Naive B cell (primary cell): ENCODE measurements at places on chromosomes 12 and 14. TPM values are rescaled to one million over a fixed set of nuclear protein-coding genes. Genes with fewer than 3 reads are reported as not detected.

DNA sequence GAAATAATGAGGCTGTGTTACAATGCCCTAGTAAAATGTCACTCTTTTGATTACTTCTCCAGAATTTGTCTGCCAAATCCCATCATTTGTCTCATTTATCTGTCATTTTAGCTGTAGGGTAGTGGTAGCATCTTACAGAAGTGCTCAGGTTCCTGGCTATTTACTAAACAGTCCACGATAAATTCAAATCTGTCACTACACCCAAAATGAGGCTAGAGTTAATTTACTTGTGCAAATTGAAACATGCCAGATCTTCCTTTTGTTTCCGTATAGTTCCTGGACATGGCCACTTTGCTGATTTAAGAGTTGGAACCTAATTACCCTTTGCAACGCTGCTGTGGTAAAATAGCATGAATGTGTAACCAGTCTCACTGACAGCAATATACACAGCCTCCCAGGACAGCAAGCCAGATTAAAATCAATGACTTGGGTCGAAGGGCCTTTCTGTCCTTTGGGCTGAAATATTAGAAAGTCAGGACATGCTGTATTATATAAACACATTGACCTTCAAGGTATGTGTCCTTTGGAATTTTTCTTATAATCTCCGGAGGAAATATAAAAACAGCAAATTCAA, 485.4 kb downstream of the MDGA2 start:
- DNase-seq, result no peak

DNA sequence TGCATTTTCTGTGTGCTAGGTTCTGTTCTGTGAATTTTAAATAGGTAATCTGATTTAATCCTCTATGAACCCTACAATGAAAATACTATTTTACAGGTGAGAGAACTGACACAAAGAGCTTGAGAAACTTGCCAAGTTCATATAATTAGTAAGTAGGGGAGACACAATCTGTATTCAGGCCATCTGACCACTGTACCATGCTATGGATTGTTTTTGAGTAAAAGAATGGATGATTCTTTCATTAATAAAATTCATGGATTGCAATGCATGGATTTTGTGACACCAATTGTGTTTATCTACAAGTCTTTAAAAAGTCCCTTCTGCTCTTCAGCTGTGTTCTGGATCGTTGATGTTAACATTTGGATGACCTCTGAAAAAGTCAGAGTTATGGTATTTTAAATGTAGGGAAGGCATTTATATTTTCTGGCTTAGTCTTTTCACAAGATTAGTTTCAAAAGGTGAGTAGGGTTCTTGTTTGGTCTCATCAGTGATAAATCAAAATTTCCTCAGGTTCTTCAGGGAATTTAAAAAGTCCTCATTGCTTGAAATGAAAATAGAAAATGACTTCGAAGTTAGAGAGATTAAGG, 15.4 kb upstream of the DYRK2 start:
- no peak for DNase-seq

GRCh38 chr12:51823875-51824565, 24.5 kb downstream of the FIGNL2 start:
- no peak for DNase-seq

CLIP1 gene
- polyA plus RNA-seq, result 9.4 TPM

CCDC197 gene
- not detected for polyA plus RNA-seq

COX8C gene
- polyA plus RNA-seq, result not detected

DNA sequence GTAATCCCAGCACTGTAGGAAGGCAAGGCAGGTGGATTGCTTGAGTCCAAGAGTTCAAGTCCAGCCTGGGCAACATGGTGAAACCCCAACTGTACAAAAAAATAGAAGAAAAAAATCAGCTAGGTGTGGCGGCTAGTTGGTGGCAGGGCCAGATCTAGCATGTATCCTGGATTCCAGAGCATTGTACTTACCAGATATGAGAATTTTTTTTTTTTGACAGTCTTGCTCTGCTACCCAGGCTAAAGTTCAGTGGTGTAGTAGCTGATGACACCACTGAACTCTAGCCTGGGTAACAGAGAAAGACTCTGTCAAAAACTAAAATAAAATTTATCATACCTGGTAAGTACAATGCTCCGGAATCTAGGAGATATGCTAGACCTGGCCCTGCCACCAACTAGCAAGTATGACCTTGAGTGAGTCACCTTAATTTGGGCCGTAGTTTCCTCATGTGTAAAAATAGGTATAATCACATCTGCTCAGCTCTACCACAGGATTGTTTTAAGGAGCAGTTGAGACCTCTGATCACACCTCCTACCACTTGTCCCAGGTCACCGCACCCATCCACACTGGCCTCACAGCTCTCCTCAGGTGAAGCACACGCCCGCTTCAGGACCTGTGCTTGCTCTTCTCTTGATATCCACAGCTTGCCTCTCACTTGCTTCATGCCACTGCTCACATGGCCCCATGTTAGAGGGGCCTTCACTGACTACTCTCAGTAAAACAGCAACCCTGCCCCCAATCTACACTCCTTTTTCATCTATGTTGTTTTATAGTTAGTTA, 140.2 kb downstream of the STXBP6 start:
- no peak for DNase-seq

- DNase-seq, result no peak
Observed at GRCh38 chr12:6923851-6924250, 3.9 kb upstream of the ATN1 start.

BCAT1 gene
- polyA plus RNA-seq, result 4.9 TPM

GRCh38 chr14:29085546-29085945, 319.0 kb downstream of the FOXG1 start:
- DNase-seq, result no peak
